ENCODE measurements at places on chromosomes 12 and 14.

DNA sequence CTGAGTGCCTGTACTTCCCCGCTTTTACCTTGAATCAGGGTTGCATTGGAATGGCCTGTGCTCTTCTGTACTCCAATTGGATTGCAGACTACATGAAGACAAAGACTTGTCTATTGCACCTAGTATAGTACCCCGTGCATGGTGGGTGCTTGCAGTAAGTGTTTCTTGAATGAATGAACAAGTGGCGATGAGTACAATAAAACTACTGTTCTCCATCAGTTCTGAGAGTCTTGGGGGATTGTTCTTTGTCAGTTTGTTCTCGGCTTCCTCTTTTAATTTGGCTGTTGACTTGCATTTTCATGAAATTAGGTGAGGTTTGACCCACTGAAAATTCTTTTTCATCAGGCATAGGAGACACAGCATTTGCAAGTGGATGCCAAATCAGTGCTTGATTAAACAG, 34.1 kb downstream of the ERH start:
- DNase-seq: no peak

GRCh38 chr12:13316587-13317246, 120.2 kb downstream of the EMP1 start:
- DNase-seq: no peak

DNA sequence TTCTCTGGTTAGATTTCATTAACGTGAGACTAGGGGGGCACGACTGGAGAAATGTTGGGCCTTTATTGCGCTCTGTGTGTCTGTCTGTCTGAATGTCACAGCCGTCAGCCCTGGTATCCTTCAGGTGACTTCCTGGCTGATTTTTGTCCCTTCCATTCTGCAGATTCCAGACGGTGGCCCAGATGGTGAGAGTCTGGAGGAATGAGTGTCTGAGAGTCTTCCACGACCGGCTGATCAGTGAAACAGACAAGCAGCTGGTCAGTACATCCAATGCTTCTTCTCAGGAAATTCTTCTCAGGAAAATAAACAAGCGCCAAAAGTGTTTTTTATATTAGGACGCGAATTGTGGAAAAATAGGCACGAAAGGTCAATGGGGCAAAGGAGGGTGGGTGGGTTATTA, 93.5 kb downstream of the CCDC92 start:
- DNase-seq: no peak

GRCh38 chr14:49957089-49957852, 64.4 kb downstream of the ARF6 start:
- DNase-seq: peak; percentile 51

DNA sequence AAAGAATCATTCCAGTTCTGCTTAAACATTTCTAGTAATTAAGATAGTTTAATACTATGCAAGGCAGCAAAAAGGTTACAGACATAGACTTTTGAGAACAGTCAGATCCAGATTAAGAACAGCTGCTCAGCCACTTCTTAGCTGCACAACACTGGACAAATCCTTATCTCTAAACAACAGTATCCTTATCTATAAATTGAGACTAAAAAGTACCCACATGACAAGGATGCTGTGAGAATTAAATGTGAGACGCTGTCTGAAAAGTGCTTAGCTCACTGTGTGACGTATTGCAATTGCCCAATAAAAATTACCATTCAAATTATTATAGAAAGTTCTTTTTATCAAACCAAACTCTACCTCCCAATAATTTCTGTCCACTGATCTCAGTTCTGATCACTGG, 35.5 kb downstream of the BORCS5 start:
- no peak for DNase-seq

- peak; percentile 45 for DNase-seq
These were observed 155.7 kb downstream of the DPF3 start for GRCh38 chr14:72738161-72738611.

- DNase-seq: peak; percentile 92
These were observed 5.7 kb downstream of the ETFRF1 start for GRCh38 chr12:25200703-25201102.

- DNase-seq: peak; percentile 85
These were observed 4.4 kb upstream of the CFL2 start for GRCh38 chr14:34718750-34719304.

GRCh38 chr14:102212356-102212755, 72.7 kb downstream of the WDR20 start:
- no peak for DNase-seq

GRCh38 chr12:6899837-6900519, 4.6 kb upstream of the LRRC23 start:
- peak; percentile 53 for DNase-seq

DNA sequence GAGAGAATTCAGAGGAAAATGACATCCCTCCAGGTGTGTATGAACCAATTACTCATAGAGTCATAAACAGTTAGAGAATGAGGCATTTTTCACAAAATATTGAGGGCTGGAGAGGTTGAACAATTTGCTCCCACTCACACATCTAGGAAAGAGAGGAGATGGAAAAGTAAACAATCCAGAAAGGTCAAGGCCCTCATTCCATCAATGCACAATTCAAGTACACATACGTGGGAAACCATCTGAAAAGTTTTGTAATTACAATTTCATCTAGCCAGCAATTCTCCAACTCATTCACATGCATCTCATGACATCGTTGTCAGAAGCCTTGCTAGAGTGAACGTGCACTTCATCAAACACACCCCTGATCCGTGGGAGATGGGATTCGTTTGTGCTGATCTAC, 15.7 kb upstream of the BCL2L14 start:
- DNase-seq: peak; percentile 7
